Activated CD8-positive, alpha-beta memory T cell treated with anti-CD3 and anti-CD28 coated beads for 48 hours (primary cell): ENCODE measurements at places on chromosomes 4 and X.

DNA sequence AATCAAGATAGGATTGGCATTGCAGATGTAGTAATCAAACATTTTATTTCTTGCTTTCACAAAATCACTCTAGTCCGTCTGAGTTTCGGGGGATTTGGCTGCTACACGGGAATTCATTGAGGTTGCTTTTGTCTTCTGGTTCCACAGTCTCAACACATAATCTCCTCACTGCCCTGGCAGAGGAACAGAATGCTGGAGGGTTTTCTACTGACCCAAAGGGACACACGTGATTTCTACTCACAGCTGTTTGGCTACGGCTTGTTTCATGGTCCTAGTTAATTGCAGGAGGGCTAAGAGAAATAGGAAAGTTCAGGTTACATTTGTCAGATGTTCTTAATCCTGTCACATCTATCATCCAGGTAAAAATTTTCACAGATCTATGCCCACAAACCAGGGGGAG lies 1811.6 kb downstream of the ARAP2 start:
- no peak for DNase-seq

DNA sequence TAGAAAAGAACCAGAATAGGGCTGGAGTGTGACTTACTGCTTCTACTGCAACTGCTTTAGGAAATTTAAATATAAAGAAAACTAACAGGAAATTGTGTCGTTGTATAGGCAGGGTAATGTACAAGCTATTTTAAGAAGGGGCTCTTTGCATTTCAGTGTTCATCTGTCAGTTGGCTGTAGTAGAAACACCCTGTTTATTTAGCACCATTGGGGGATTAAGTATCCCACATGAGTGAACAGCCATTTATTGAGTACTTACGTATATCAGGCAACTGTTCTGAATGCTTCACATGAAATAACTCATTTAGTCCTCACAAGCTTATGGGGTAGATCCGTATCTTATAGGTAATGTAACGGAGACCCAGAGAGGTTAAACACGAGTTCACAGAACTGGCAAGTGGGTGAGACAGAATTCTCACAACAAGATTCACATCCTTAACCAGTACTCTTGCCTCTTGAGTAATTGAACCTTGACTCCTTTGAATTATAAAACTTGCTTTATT lies 23.9 kb downstream of the STIM2 start:
- no peak for DNase-seq

DNA sequence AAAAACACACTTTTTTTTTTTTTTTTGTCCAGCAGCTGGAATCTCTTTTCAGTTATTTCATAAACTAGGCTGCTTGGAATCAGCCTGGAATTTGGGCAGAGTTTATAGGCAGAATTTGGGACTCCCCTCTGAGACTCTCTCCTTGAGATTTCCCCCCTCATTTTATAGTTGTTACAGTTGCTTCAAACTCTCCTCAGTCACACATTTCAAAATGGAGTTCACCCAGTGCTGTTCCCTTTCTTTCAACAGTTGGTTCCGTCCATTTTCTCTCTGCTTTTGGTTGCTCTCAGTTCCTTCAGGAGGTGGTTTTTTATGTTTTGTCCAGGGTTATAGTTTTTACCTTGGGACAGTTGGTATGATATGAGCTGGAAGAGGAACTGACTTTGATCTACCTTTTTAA lies 27.5 kb downstream of the NSD2 start:
- no peak for DNase-seq

DNA sequence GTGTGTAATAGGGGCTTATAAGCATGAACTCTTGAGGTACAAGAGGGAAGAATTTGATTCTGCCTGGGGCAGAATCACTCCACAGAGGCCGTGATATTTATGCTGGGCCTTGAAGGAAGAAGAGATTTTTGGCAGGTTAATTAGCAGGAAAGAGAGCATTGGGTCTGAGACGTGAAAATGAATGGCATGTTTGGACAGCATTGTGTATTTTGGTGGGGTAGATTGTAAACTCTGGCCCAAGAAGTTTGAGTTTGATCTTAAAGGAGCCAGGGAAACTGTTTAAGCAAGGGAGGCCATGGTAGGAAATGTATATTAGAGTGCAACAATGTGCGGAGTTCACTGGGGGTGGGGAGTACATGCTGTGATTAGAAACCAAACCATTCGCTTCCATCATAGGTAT lies 62.4 kb downstream of the NPNT start:
- DNase-seq: no peak

- no peak for DNase-seq
Measured at GRCh38 chr4:38067499-38067898, 107.3 kb downstream of the PTTG2 start.

DNA sequence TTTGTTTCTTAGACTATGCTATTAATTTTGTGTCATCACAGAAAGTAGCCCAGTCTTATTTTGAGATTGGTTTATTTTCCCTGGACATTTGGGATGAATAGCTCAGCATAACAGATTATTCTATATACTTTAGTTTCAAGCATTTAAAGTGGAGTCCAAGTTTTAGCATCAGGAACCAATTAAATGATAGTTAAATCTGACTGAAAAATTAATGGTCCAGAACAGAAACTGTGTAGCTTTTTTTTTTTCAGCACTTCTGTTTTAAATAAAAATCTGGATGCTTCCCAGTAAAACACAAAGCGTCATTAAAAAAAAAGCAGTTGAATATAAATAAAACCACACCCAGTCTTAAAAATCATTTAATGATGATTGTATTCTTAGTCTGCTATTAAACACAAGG lies 59.4 kb upstream of the PITX2 start:
- DNase-seq: no peak

- DNase-seq: no peak
Measured at GRCh38 chr4:53602390-53602789, 11.1 kb upstream of the LNX1 start.

- DNase-seq: no peak
Measured at GRCh38 chr4:143482840-143483239, 30.7 kb upstream of the SMARCA5 start.
